Lower lobe of right lung (tissue), 2 donors: ENCODE measurements at places on chromosomes 6 and 20. TPM values are rescaled to one million over a fixed set of nuclear protein-coding genes. Genes with fewer than 3 reads are reported as not detected.
A peak's percentile ranks its signal among the peaks of the same experiment; 100 is the strongest.

DNA sequence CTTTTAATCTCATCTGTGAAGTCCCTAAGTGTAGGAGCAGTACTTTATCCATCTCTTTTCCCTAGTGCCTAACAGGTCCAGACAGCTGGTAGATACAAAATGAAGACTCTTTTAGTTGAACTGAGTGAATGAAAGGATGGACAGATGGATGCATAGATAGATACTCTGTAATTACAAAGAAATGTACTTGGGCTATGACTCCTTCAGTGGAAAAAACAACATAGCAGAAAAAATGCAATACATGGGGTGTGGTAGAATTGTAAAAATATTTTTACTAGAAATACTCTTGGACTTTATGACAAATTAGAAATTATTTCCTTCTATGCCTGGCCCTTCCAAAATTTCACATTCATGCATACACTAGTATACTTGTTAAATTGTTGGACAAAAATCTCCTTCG, 29.3 kb downstream of the KCNQ5 start:
- no peaks in the 10 kb centered on the region for H3K27me3 ChIP-seq
- DNase-seq: no peak
- no peak overlapping the region for H3K27ac ChIP-seq
- H3K4me1 ChIP-seq: no peaks in the 10 kb centered on the region
- H3K36me3 ChIP-seq: no peaks in the 10 kb centered on the region

DNA sequence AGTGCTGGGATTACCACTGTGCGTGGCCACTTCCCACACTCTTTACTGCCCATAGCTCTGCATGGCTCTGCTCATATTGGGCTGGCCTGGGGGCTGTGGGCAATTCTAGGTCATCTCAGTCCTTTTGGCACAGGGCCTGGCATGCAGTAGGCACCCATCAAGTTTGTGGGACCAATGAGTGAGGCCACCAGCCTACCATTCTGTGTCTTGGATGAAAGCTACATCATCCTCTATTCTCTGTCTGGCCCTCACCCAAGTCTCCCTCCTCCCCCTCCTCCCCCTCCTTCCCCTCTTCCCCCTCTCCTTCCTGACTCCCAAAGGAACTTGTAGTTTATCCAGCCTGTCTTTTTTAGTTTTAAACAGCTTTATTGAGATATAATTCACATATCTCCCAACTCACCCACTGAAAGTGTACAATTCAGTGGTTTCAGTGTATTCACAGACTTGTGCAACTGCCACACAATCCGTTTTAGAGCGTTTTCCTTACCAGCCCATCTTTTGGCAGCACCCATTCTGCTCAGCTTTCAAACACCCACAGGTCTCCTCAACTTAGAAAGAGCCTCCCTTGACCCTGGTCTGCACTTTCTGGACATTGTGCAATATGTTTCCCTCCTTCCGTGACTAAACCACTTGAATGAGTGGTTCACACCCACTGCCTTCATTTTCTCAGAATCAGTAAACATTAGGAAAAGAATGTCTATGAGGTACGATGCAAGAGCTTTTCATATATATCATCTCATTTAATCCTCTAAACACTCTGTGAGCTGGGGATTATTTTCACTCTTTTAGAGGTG, 21.5 kb upstream of the MRPS18A start:
- no peaks in the 10 kb centered on the region for H3K27me3 ChIP-seq
- peak overlapping the region; percentile 32 for H3K27ac ChIP-seq
- H3K4me3 ChIP-seq: no peak overlapping the region
- peaks cover 39% of the 10 kb centered on the region for H3K4me1 ChIP-seq

GRCh38 chr6:105608711-105609374, 206.0 kb upstream of the PREP start:
- H3K4me3 ChIP-seq: no peak overlapping the region
- H3K4me1 ChIP-seq: peaks cover 7% of the 10 kb centered on the region
- DNase-seq: peak; percentile 43
- no peaks in the 10 kb centered on the region for H3K27me3 ChIP-seq
- H3K27ac ChIP-seq: peak overlapping the region; percentile 48
- no peaks in the 10 kb centered on the region for H3K36me3 ChIP-seq

DNA sequence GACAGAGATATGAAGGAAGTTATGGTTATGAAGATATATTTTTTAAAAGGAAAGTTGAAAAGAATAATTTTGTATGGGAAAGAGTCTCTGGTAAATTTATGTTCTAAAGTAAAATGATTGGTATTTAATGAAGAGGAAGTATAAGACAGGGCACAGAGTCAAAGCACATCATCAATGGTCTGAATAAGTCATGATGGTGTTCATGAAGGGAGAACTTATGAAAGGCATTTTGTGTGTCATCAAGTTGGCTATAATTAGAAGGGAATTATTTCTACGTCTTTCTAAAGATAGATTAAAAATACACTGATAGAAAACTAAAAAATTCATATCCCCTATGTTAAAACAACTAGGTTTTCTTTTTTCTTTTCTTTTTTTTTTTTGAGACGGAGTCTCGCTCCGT, 21.4 kb upstream of the SNAI1 start:
- no peak for DNase-seq
- peaks cover 23% of the 10 kb centered on the region for H3K36me3 ChIP-seq
- no peak overlapping the region for H3K4me3 ChIP-seq
- H3K27ac ChIP-seq: no peak overlapping the region

GRCh38 chr20:21145424-21145823, 19.5 kb downstream of the KIZ start:
- no peaks in the 10 kb centered on the region for H3K27me3 ChIP-seq
- no peaks in the 10 kb centered on the region for H3K4me1 ChIP-seq
- peaks cover 5% of the 10 kb centered on the region for H3K36me3 ChIP-seq
- H3K4me3 ChIP-seq: no peak overlapping the region
- H3K27ac ChIP-seq: no peak overlapping the region

DNA sequence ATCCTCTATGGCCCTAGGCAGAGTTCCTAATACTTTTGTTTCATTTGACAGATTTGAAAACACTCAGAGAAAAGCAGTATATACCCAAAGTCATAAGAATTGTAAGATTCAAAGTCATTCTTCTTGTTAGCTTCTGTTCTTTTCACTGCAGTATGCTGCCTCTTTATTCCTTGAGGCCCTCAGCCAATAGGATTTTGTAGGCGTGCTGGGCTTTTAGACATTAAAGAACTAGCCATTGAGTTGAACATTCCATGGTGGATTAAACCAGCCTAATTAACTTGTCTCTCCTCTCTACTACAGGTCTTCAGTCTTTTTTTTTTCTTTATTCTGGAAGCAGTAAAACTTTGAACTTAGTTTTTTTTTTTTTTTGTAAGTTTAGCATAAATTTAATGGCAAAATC, 186.3 kb downstream of the PLCB4 start:
- H3K36me3 ChIP-seq: no peaks in the 10 kb centered on the region
- H3K4me1 ChIP-seq: no peaks in the 10 kb centered on the region
- no peaks in the 10 kb centered on the region for H3K27me3 ChIP-seq
- DNase-seq: no peak

DNA sequence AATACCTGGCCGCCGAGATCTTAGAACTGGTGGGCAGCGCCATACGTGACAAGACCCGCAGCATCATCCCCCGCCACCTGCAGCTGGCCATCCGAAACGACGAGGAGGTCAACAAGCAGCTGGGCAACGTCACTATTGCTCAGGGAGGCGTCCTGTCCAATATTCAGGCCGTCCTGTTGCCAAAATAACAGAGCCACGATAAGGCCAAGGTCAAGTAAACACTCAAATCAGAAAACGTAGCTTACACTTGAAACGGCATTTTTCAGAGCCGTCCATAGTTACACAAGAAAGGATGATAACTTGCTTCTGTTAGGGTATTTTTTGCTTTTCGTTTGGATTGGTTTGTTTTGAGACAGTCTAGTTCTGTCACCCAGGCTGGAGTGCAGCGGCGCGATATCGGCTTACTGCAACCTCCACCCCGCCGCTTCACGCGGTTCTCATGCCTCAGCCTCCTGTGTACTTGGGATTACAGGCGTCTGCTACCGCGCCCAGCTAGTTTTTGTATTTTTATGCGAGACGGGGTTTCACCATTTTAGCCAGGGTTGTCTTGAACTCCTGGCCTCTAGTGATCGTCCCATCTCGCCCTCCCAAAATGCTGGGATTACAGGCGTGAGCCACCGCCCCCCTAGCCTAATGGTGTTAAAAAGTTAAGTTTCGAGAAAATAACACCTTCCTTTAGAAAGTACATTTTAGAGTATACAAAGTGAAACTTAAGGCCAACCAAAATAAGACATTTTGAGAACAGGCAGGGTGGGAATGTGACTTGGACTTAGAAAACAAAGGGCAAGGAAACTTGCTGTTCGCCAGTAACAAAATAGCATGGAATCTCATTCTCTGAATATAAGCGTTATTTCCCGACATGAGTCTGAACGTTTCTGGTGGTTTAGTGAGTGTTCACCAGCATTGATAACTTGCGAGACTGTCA, 42.8 kb upstream of the HFE start:
- H3K27ac ChIP-seq: peak overlapping the region; percentile 93
- H3K4me1 ChIP-seq: peaks cover 13% of the 10 kb centered on the region
- H3K27me3 ChIP-seq: no peaks in the 10 kb centered on the region
- no peaks in the 10 kb centered on the region for H3K36me3 ChIP-seq
- H3K4me3 ChIP-seq: peak overlapping the region; percentile 55

DNA sequence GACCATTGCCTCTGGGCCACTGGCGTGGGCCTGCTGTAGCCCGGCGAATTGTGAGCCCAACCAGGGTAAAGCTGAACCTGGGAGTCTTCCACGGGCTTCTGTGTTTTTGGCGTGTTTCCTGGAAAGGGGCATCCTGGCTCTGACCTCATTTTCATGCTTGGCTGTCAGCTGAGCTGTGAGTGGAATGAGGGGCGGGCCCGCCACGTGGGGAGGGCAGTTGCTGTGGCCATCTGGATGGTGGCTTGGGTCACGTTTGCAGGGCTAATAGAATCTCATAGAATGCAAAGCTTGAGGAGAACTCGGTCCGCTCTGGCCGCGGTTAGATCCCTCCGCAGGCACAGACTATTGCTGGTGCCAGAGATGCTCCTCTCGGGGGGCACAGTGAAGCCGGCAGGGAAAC, 263.0 kb downstream of the SMOC2 start:
- peaks cover 6% of the 10 kb centered on the region for H3K27me3 ChIP-seq
- no peak overlapping the region for H3K27ac ChIP-seq
- H3K36me3 ChIP-seq: no peaks in the 10 kb centered on the region
- no peak overlapping the region for H3K4me3 ChIP-seq

- no peak overlapping the region for H3K27ac ChIP-seq
- no peak for DNase-seq
- peaks cover 7% of the 10 kb centered on the region for H3K4me1 ChIP-seq
- H3K4me3 ChIP-seq: no peak overlapping the region
Measured at GRCh38 chr6:43992783-43993644, 134.2 kb downstream of the MRPL14 start.

DNA sequence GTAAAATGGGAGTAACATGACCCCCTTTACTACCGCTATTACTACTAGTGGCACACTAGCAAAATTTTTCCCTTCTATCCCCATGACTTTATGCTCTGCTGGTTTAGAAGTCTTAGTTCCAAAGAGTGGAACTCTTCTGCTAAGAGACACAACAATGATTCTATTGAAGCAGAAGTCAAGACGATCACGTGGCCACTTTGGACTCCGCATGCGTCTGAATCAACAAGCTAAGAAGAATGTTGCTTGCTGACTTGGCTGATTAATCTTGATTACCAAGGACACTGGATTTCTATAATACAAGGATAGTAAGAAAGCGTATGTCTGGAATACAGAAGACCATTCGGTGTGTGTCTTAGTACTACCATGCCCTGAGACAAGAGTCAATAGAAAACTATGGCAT, 244.7 kb upstream of the BTBD3 start:
- H3K4me3 ChIP-seq: no peak overlapping the region
- DNase-seq: no peak
- no peaks in the 10 kb centered on the region for H3K4me1 ChIP-seq
- H3K27me3 ChIP-seq: no peaks in the 10 kb centered on the region
- H3K27ac ChIP-seq: no peak overlapping the region

DNA sequence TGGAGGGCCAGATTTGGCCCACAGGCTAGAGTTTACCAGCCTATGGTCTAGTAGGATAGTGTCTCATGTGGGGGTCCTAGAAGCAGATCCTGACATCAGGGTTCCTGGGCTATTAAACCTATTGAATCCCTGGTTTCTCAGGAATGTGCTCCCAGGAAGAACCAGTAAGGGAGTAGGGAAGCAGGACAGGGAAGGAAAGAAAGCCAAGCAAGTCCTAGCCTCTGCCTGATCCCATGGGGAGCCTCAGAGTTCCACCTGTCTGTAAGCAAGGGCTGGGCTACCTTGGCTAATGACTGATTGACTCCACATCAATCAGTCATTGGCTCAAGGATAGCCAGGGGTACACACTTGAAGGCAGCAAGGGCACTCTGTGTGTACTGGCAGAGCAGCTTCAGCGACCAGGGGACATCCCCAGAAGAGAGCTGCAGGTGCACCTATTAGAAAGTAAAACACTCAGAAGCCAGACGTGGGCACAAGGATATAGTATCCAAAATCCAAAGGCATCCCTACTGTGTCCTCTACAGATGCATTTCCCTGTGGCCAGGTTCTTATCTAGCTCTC, 309.5 kb downstream of the TSHZ2 start:
- no peak overlapping the region for H3K27ac ChIP-seq
- no peaks in the 10 kb centered on the region for H3K36me3 ChIP-seq
- no peaks in the 10 kb centered on the region for H3K4me1 ChIP-seq
- no peaks in the 10 kb centered on the region for H3K27me3 ChIP-seq

- H3K27me3 ChIP-seq: no peaks in the 10 kb centered on the region
- no peak overlapping the region for H3K27ac ChIP-seq
- no peaks in the 10 kb centered on the region for H3K4me1 ChIP-seq
- H3K36me3 ChIP-seq: no peaks in the 10 kb centered on the region
- H3K4me3 ChIP-seq: no peak overlapping the region
Measured at GRCh38 chr6:139447656-139447975, 73.2 kb upstream of the CITED2 start.

DNA sequence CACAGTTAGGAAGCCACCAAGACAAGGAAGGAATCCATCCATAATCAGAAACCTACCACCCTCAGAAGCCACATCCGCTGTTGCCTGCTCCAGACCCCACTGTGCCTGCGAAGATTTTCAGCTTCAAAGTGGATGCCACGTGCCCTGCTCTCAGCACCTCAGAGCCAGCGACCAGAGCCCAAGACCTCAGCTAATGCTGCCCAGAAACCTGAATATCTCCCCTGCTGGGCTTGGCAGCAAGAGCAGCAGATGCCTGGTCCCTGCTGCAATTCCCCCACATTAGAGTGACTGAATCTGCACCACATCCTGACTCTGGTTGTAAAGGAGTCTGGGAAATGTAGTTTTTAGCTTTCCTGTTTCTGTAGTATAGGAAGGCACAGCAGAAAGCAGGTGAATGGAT, 10.7 kb upstream of the ULBP3 start:
- DNase-seq: no peak
- peaks cover 4% of the 10 kb centered on the region for H3K27me3 ChIP-seq
- H3K4me1 ChIP-seq: no peaks in the 10 kb centered on the region
- H3K4me3 ChIP-seq: no peak overlapping the region
- H3K36me3 ChIP-seq: no peaks in the 10 kb centered on the region
- no peak overlapping the region for H3K27ac ChIP-seq

GRCh38 chr6:6841571-6841970, 253.1 kb downstream of the LY86 start:
- no peak overlapping the region for H3K4me3 ChIP-seq
- DNase-seq: no peak
- no peak overlapping the region for H3K27ac ChIP-seq
- no peaks in the 10 kb centered on the region for H3K36me3 ChIP-seq
- peaks cover 6% of the 10 kb centered on the region for H3K4me1 ChIP-seq

The CCN2 gene
- 83.1 TPM for total RNA-seq

The ZC3H12D gene
- 2.6 TPM for total RNA-seq

The BPIFB1 gene
- total RNA-seq: 263 TPM

The HLA-DRB5 gene
- total RNA-seq: 279 TPM

The LHFPL5 gene
- total RNA-seq: not detected

The VPS52 gene
- total RNA-seq: 59.7 TPM

The NFATC2 gene
- 6.6 TPM for total RNA-seq

The CDSN gene
- total RNA-seq: not detected
